Foreskin keratinocyte (primary cell): ENCODE measurements at places on chromosomes 11 and 22. TPM values are rescaled to one million over a fixed set of nuclear protein-coding genes. Genes with fewer than 3 reads are reported as not detected.

The ADORA2A gene
- polyA plus RNA-seq, result 0.19 and 0.32 TPM in 2 replicates

The PANX1 gene
- 16.6 and 17.9 TPM in 2 replicates for polyA plus RNA-seq

The SLC5A12 gene
- polyA plus RNA-seq, result not detected in 2 replicates

The B4GALNT4 gene
- polyA plus RNA-seq, result 13.6 and 37.2 TPM in 2 replicates

The MISFA gene
- polyA plus RNA-seq, result 0.48 and 0.66 TPM in 2 replicates

The ALDH3B1 gene
- 0.03 TPM in 1 of 2 replicates, not detected in the other for polyA plus RNA-seq

The PAMR1 gene
- polyA plus RNA-seq, result 0.37 and 0.62 TPM in 2 replicates

The SPON1 gene
- not detected in 2 replicates for polyA plus RNA-seq

The MRGPRX4 gene
- polyA plus RNA-seq, result not detected in 2 replicates

The THAP7 gene
- 34.4 and 36.5 TPM in 2 replicates for polyA plus RNA-seq

The KCNJ11 gene
- 0.02 TPM in 1 of 2 replicates, not detected in the other for polyA plus RNA-seq

The NPTXR gene
- polyA plus RNA-seq, result 0.03 and 0.06 TPM in 2 replicates

The GGT5 gene
- polyA plus RNA-seq, result not detected in 2 replicates

The LPXN gene
- 12.6 and 27.4 TPM in 2 replicates for polyA plus RNA-seq

The IGF2 gene
- 0.06 and 0.29 TPM in 2 replicates for polyA plus RNA-seq

The MCHR1 gene
- 0.11 and 0.39 TPM in 2 replicates for polyA plus RNA-seq

The PATE4 gene
- not detected in 2 replicates for polyA plus RNA-seq

The SIAE gene
- polyA plus RNA-seq, result 5.2 and 6.4 TPM in 2 replicates

The CCDC117 gene
- polyA plus RNA-seq, result 4.5 and 6.2 TPM in 2 replicates

The SLC7A4 gene
- polyA plus RNA-seq, result 0.03 and 0.08 TPM in 2 replicates

The ALKBH8 gene
- polyA plus RNA-seq, result 2.8 TPM in 2 replicates

The POLDIP3 gene
- 37.3 and 40.0 TPM in 2 replicates for polyA plus RNA-seq

The CHRM1 gene
- polyA plus RNA-seq, result not detected in 2 replicates
